ENCODE measurements at places on chromosomes 1 and 21.

DNA sequence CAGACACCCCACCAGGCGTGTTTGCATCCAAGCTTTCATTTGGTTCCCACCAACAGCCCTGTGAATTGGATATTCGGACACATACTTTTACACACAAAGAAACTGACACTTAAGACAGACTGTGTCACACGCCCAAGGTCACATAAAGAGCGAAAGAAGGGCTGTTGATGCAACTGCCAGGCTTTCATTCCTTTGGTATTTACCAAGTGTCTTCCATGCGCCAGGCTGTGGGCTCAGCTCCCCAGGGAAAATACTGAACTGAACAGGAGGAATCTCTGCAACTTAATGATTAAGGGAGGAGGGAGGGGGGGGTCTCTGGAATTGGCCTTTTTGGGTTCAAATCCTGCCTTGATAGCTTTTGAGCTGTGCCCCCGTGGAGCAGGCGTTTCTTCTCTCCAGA is 122.8 kb downstream of the ACTL8 start:
- DNase-seq = no peak

DNA sequence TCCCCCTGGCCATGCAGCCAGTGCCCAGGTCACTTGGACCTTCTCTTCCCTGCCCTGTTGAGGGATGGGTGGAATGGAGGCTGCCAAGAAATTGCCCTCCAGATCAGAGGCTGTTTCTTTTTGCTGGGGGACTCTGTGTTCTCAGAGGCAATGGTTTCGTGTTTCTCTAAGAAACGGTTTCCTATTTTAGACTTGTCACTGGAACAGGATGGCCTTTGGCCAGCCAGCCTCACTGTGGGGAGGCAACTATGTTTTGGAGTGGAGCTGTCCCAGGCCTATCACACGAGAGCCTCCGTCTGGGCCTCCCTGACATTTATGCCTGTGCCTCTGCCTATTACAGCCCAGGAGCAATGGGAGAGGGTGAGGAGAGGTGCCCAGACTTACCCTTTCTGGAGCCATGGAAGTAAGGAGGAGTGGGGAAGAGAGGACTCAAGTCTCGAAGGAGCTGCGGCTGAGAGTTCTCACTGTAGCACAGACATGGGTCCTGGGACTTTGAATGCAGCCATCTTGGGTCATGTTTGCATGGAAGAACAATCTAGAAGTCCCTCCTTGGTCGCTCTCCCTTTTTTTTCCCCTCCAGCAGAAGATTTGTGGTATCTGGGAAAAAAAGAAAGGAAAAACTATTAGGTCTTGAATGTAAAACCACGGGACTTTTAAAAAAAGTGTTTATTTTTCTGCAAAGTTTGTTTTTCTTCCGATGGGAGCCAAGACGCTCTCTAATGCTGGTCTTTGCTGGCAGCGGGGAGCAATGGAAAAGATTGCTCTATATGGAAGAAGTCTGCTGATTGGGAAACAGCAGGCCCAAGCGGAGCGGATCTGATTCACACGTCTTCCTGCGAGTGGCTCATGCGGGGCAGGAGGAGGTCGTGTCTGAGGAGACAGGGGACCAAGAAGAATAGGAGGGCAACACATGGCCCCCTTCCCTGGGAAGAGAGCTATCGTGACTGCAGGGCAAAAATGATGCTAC is 219.2 kb downstream of the FOXD2 start:
- no peak for DNase-seq

- DNase-seq = no peak
Observed at GRCh38 chr1:65003316-65003664, 36.9 kb upstream of the JAK1 start.

DNA sequence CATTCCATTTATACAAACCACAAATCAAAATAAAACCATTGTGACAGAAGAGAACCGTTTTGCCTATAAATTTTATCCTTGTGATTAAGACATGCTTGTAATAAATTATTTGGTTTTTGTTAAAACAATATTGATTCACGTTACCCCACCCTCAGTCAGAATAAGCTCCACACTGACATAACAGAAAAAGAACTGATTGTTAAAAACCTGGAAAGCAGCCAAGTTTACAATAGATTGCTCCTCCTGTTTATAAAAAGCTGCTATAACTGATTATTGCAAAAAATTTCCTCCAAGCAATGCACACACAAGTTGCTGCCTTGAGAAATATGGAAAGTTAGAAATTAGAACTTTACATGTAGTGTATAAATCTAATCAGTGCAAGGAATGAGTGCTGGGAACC is 263.5 kb downstream of the SETD4 start:
- DNase-seq = no peak

DNA sequence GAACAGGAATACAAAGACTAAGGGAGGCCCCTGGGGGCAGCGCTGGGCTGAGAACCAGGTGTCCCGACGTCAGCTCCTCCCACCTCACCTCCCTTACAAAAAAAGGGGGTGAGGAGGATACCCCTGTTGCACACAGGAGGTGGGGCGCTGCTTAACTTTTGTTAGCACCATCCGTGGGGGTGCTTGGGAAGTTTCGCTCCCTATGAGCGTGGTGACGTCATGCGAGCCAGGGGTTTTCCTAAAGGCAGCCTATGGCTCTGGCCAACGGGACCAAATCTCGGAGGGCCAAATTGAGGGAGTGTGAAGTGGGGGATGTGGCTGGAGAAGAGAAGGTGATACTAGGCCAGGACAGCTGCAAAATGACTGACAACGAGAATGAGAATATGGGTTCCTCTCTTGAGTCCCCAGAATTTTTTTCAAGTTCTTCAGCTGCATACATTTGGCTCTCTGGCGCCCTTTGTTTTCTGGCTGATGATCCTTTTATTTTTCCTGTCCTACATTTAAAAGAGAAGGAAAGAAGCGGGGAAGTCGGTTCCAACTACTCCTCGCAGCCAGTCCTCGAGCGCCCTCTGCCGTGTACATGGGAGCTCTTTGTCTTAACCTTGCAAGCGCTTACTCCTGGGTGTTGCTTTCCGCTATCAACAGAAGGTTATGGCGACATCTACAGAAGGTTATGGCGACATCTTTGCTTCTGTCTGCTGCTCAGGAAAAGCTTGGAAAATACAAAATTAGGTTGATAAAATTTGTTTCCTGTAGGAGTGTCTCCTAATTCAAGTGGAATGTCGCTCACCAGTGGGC is 48.0 kb upstream of the ZC3H11B start:
- peak; percentile 94 for DNase-seq

DNA sequence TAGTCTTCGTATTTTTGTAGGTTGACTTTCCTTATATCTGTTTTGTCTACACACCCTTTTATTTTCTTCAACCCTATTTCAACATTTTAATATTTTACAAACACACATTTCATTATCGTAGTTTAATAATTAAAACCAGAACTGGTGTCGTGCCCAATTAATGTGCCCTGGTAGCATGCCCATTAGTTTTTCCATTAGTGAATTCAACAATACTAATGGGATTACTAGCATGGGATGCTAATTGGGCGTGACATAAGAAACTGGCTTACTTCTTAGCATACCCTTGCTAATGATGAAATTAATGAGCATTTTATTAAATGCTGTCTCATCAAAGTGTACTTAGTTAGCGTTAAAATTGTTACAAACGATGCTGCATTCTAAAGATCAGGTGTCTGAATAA is 332.7 kb downstream of the USH2A start:
- no peak for DNase-seq

GRCh38 chr1:204927673-204928641 is 57.3 kb downstream of the NFASC start:
- DNase-seq = no peak

GRCh38 chr1:93180723-93181613 is at the start of gene CCDC18:
Gene CCDC18, plus strand, starts transcription at chr1:93180724. Its CDS starts 2,638 bp downstream, at chr1:93183362.
- no peak for DNase-seq

- DNase-seq = no peak
Observed at GRCh38 chr1:55155522-55155921, 59.6 kb downstream of the USP24 start.

DNA sequence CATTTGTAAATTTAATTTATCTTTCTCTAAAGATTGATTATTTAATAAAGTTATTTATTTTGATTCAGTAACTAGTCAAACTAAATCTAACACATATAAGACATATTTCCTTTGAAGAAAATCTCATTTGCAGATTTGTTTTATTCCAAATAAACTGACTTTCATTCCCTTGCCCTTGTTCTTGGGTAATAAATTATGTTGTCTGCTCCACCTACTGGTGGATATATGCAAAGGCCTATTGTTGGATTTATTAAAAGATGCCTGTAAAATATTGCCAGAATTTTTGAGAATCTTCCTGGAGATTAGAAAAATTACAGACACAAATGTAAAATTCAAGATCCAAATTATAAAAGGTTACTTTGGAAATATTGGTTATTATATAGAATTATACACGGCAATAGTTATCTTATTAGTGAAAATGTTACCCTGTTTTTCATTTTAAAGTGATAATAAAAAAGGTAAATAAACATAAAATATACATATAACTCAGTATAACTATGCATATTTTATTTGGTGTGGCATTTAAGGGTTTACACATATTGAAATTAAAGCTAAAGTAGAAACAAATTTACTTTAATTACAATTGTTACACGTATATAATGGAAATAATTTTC is 116.1 kb downstream of the SPATA17 start:
- no peak for DNase-seq

GRCh38 chr1:25173809-25174340 is 58.4 kb downstream of the SYF2 start:
- no peak for DNase-seq

- DNase-seq = no peak
Observed at GRCh38 chr1:71093938-71094337, 13.1 kb upstream of the ZRANB2 start.

DNA sequence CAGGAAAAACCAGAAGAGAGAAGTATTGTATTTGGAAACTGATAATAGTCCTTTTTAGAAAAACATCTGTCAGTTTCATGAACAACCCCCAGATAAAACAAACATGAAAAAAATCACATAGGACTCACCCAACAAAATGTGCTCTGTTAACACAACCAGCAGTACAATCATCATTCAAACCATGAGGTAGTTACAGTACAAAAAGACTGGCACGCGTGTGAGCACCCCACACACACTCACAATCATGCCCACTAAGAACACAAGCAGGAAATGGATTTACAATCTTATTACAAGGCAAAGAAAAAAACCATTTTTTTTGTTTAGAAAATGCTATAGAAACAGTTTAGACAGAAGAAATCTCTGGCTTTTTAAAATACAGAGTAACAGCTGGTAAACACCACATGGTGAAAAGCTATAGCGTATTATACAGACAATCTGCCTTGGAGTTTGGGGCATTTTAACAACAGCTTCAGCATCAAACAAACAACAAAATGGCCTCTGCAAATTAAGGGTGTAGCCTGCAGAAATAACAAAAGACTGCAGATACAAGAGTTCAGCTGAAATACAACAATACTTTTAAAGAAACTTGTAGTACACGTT is 180.0 kb downstream of the CDC7 start:
- no peak for DNase-seq

GRCh38 chr1:243712941-243713340 is 137.1 kb downstream of the AKT3 start:
- no peak for DNase-seq

DNA sequence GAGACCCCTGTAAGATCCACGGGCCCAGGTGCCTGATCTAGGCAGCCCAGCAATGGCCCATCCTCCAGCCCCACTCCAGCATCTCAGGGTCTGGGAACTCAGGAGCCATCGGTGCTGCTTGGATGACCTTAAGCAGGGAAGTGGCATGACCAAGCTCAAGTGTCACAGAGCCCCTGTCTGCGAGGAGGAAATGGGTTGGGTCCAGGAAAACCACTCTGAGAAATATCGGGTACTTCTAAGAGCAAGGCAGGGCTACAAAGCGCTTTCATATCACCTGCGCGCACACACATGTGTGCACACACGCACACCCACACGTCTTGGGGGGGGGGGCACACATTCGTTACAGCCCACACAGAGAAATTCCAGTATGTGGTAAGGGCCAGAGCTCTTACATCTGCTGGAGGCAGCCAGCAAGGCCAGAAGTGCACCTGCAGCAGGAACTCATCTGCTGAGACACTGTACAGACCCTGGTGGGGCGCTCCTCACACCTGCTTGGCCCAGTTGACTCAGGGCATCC is 32.6 kb upstream of the SPOCD1 start:
- DNase-seq = no peak

DNA sequence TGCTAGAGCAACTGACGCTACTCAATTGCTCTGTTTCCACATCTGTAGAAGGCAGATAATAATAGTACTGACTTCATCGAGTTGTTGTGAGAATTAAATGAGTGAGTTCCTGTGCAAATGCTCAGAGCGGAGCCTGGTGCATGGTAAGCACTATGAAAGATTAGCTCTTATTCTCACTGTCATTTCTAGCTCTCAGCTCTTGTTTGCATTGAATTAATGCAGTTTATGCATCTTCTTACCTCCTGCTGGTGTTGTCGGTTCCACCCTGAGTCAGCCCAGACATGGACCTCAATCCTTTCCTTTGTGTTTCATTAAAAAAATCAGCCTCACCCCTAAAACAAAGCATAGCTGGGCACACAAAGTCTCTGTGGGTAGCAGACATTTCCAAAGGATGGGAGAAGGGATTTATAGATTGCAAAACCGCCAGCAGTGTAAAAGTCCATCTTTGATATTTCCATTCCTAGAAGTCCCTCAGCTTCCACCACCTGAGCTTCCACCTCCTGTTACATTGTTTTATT is 254.4 kb upstream of the CSF3R start:
- DNase-seq = no peak

- no peak for DNase-seq
Observed at GRCh38 chr1:47191940-47192457, 2.2 kb upstream of the PDZK1IP1 start.
